ENCODE measurements at places on chromosomes 5 and 9.

DNA sequence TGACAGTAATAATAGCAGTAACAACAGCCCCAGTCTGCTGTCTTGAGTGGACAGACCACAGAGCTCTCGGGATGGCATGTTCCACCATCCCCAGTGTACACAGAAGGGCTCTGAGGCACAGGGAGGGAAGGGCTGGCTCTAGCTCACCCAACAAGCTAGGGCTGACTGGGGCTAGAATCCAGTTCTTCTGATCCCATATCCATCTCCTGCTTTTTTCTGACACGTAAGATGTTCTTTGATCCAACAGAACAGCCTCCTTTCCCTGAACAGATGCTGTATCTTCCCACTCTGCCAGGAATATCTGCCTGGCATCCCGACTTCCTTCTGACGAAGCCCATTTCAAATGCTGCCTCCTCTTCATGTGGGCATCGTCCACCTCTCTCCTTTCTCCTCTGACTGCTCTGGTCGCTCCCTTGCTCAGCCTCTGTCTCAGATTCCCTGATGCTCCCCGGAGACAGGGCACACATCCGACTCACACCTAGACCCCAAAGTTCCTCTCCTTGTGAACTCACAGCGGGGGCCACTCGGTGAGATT lies 43.6 kb upstream of the CLK4 start:
- DNase-seq = no peak

GRCh38 chr5:140575309-140575708 lies 10.7 kb downstream of the SLC35A4 start:
- DNase-seq = no peak

DNA sequence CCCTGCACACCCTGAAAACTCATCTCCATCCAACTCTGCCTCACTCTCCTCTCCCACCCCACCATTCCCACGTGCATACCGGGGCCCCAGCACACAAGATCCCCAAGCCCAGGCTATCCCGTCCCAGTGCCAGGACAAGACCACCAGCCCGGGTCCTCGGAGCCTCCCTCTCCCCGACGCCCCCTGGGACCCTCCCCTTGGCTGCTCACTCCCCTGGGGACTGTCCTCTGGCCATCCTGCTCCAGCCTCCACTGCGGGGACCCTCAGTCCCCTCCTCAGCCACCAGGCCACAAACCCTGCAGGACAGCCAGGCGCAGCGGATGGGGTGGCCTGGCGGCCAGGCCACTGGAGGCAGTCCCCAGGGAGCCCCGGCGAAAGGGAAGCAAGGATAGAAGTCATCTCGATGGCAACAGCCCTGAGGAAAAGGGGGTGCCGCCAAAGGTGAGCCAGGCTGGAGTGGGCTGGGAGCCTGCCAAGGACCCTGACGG lies 62.8 kb downstream of the C9orf50 start:
- no peak for DNase-seq

- DNase-seq = no peak
These were observed 186.6 kb upstream of the PANK3 start for GRCh38 chr5:168765551-168766425.

DNA sequence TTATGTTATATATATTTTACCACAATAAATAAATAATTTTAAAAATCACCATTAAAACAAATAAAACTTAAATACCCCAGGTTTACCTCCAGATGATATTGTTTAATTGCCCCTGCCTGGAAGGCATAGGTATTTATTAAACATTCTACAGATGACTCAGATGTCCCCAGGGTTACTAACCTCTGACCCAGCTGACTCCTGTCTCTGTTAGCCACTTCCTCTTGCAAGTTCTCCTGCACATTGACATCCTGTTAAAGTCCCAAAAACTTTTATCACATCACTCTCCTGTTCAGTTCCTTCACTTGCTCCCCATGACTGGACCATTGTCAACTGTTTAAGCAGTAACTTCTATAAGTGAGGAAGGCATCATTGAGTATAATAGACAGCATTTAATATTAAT lies 37.0 kb upstream of the RAB3C start:
- no peak for DNase-seq

GRCh38 chr9:35594471-35594870 lies 10.6 kb upstream of the TESK1 start:
- no peak for DNase-seq

- no peak for DNase-seq
These were observed 26.0 kb upstream of the TMEM171 start for GRCh38 chr5:73094415-73094814.

- no peak for DNase-seq
These were observed 53.7 kb upstream of the RPL26L1 start for GRCh38 chr5:172905346-172906140.

GRCh38 chr9:93681269-93682154 lies 105.1 kb downstream of the PHF2 start:
- DNase-seq = peak; percentile 35

GRCh38 chr9:99445371-99445891 lies 223.3 kb downstream of the SEC61B start:
- no peak for DNase-seq

DNA sequence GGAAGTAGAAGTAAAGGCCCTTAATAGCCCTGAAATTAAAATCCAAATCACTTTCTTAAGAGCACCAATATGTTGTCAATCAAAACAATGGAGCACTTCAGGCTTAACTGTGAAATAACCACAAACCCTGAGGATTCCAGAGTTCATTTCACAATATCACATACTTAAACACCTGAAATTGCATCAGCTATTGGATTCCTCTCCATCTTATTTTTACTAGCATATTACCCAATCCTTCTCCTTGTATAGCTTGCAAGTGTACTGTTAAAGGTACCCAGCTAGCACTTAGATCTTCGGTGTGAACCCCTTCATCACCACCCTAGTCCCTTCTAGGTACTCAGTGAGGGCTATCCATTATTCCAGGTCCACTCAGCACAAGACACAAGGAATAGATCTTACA lies 287.3 kb downstream of the EFNA5 start:
- no peak for DNase-seq

GRCh38 chr5:97009921-97010320 lies 74.0 kb downstream of the LNPEP start:
- DNase-seq = no peak

GRCh38 chr9:7988644-7989280 lies 189.2 kb upstream of the DMAC1 start:
- DNase-seq = no peak

DNA sequence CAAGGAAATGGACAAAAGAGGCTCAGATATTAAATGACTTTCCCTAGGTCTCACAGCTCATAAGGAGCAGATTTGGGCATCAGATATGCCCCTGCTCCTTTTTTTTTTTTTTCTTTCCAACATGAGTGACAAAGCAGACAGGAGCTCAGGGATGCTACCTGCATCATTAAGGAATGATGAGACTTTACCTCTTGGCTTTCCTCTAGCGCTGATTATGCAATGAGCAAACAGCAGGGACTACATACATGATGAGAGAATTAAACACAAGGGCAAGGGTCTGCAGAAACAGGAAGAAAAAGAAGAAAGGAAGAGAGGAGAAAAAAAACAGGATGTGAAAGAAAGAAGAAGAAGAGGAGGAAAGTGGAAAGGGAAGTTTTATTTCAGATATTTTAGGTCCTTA lies 179.9 kb downstream of the PPP2R2B start:
- no peak for DNase-seq

GRCh38 chr5:78562714-78563330 lies 85.8 kb downstream of the LHFPL2 start:
- no peak for DNase-seq

DNA sequence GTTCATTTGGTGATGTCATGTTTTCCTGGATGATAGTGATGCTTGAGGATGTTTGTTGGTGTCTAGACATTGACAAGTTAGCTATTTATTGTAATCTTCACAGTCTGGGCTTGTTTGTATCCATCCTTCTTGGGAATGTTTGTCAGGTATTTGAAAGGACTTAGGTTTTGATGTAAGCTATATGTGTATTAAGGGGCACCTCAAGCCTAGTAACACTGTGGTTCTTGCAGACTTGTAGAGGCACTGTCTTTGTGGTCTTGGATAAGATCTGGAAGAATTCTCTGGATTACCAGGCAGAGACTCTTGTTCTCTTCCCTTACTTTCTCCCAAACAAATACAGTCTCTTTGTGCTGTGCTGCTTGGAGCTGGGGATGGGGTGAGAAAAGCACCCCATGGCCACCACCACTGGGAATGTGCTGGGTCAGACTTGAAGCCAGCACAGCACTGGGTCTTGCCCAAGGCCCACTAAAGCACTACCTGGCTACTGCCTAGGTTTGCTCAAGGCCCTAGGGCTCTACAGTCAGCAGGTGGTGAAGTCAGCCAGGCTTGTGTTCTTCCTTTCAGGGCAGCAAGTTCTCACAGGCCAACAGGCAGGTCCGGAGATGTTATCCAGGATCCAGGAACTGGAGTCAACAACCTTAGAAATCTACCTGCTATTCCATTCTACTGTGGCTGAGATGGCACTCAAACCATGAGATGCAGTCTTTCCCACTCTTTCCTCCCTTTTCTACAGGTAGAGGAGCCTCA lies 49.3 kb upstream of the GNA14 start:
- no peak for DNase-seq

GRCh38 chr5:6287176-6287575 lies 91.2 kb downstream of the MED10 start:
- no peak for DNase-seq

- DNase-seq = no peak
These were observed 19.3 kb downstream of the MRPS27 start for GRCh38 chr5:72300590-72301339.

- DNase-seq = no peak
These were observed 240.6 kb downstream of the ACTL7B start for GRCh38 chr9:108615152-108615551.

GRCh38 chr9:33166231-33167083 lies 679 bp downstream of the B4GALT1 start:
- DNase-seq = no peak

DNA sequence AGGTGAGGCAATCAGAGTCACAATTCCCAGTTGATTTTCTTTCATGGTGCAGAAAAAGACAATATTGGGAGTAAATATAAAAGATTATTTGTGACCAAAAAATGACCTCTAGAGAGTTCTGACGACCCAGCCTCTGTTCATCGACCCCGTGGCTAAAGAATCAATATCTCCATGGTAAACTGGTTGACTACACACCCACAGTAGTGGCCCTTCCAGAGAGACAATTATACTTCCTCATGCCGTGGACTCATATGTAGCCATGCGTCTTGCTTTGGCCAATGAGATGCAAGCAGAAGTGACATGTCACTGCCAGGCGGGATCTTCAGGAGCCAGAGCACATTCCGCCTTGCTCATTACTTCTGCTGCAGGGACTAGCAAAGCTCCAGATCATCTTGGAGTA lies 163.3 kb upstream of the RAD23B start:
- DNase-seq = no peak

DNA sequence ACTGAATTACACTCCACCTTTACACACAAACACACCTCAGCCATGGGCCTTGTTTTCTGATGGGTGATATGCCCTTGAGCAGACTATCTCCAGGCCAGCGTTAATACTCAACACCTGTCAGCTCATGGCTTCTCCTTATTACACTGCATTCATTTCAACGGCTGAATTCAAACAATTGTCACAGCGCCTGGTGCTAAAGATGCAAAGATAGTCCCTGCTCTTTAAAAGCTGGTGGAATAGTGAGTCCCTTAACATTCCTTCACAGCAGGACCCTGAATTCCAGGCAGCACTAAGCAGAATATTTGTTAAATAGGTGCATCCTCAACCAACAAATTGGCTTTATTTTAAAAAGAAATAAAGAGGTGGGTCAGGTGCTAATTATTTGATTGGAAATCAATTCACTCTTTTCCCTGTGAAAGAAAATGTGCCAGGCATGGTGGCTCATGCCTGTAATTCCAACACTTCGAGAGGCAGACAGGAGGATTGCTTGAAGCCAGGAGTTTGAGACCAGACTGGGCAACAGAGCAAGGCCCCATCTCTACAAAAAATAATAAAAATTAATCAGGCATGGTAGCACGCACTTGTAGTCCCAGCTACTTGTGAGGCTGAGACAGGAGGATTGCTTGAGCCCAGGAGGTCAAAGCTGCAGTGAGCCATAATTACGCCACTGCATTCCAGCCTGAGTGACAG lies 155.7 kb upstream of the EFNA5 start:
- no peak for DNase-seq

DNA sequence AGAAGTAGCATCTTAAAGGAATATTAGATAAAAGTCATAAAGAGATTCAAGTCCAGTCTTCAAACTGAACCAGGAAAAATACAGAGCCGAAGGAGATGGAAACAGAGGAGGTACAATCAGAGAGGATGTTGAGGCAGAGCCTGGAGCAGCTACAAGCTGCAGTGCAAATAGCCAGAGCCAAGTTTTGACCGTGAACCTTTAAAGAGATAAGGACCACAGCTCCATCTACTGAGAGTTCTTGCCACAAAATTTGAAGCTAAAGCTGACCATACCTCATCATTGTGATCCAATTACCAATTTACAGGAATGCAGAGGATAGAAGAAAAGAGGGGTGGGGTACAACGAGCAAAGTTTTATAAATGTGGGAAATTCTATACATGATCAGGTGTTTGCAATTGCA lies 10.4 kb upstream of the DEPDC1B start:
- DNase-seq = no peak

- DNase-seq = no peak
These were observed 7.7 kb downstream of the CA9 start for GRCh38 chr9:35681341-35682002.

DNA sequence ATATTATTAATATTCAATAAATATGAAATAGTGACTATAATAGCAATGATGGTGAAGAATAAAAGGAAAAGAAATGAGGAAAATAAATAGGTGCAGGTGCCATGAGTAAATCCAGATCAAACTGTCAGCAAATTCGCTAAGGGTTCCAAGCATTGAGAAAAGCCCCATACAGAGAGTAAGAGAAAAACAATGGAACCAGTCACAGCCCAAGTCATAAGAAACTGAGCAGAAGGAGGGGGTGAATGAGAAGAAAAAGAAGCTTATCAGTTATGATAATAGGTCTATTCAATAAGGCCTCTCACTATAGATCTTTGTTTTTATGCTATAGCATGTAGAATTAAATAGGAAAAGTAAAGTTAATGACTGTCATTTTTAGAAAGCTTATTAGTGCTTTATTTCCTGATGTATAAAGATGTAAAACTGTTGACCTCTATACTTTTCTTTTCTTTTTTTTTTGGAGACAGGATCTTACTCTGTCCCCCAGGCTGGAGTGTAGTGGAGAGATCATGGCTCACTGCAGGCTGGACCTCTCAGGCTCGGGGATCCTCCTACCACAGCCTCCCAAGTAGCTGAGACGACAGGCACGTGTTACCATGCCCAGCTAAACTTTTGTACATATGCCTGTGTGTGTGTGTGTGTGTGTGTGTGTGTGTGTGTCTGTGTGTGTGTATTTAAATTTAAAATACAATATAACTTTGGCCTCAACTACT lies 72.4 kb downstream of the FYB1 start:
- DNase-seq = no peak

GRCh38 chr9:136865041-136865767 lies 904 bp downstream of the EDF1 start:
- no peak for DNase-seq

DNA sequence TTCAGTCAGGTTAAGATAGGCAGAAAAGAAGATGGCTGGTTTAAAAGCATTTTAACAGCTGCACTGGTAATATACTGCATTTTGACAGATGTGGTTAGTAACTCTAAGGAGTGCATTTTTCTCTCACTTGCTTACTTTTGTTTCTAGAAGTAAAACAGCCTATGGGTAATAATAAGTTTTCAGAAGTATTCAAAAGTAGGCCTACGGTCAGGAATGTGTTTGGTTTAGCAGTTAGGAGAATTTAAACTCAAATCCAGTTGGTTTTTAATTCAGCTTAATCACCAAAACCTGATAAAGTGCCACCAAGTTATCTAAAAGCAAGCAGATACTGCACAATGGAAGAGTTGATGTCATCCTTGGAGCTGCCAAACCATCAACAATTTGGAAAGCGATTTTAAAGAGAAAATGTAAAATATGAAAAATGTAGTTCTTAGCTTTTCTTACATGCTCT lies 160.3 kb downstream of the ARSB start:
- no peak for DNase-seq

Data from NCI-H2107 (cell line).